T follicular helper cell (primary cell): ENCODE measurements at places on chromosomes 6 and 20.

GRCh38 chr6:28711788-28712341 lies 186.2 kb downstream of the GPX5 start:
- no peak for DNase-seq

DNA sequence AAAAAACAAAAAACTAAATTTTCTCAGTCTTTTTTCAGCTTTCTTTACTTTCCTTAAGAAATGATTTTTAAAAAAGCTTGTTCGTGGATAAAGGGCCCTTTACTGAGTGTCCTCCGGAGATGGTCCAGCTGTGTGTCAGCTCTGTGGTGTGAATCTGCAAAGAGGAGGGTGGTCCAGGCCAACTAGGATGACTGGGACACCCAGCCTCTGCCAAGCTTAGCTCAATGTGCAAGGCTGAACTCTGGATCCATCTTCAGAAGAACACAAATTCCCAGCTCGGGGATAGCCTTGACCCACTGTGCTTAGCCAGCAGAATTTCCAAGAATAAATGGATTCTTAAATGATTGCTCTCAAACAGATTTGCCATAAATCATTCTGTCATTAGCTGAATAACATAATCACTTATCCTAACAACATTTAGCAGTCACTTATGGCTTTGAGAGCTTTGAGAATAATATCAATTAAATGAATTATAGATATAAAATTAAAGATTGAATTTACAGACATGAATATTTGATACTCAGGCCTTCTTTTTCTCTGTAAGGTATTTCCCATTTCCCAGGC lies 14.2 kb upstream of the CALHM5 start:
- DNase-seq = no peak

DNA sequence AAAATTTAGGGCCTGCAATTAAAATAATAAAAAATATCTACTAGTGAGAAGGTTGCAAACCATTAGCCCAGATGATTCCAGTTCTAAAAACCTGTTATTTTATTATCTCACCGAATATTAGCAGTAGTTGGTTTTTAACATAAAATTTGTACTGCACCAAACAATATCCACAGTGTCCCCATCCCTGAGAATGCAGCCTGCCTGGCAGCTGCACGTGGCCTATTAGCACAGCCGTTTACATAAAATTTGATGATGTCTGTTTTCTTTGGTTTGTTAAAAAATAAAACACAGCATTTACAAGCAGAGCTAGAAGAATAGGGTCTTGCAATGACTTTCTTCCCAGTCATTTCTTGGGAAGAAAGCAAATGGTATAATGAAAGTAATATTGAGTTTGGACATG lies 58.2 kb downstream of the FUT9 start:
- no peak for DNase-seq

DNA sequence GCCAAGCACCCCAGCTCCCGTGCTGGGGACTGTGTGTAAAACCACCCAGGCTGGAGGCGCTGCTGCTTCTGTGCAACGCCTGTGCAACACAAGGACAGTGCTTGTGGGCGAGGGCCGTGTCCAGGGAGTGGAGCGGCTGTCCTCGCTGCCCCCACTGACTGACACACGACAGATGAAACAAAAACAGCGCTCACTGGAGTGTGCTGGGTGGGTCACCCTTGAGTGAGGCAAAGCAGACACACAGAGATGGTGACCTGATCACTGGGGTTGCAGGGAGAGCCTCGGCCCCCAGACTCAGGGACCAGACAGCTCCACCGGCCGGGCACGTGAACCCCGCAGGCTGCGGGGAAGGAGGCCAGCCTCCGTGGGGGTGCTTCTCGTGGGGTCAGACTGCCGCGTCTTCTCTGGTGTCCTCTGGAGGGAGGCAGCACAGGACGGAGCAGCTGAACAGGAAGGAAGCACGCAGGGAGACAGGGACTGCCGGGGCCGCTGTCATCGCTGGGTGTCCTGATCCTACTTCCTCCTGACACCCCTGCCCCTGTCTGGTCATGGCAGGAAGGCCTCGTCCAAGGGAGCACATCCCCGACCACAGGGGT lies 75.9 kb upstream of the CST7 start:
- DNase-seq = no peak

DNA sequence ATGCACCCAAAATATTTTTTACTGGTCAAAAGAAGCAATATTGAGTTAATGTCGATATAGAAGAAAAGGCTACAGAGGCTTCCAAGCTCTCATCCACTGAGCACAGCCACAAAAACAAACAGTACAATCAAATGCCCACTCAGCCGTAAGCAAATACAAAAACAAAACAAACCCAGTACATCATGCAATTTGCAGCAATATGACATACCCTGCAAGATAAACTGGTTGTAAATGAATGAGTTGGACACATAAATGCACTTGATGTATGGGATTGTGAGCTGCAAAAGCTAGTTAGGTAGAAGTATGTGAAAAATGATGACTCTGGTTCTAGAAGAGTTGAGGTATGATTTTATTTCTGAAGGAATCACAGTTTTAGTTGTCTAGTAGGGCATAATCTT lies 83.9 kb downstream of the SESN1 start:
- no peak for DNase-seq

DNA sequence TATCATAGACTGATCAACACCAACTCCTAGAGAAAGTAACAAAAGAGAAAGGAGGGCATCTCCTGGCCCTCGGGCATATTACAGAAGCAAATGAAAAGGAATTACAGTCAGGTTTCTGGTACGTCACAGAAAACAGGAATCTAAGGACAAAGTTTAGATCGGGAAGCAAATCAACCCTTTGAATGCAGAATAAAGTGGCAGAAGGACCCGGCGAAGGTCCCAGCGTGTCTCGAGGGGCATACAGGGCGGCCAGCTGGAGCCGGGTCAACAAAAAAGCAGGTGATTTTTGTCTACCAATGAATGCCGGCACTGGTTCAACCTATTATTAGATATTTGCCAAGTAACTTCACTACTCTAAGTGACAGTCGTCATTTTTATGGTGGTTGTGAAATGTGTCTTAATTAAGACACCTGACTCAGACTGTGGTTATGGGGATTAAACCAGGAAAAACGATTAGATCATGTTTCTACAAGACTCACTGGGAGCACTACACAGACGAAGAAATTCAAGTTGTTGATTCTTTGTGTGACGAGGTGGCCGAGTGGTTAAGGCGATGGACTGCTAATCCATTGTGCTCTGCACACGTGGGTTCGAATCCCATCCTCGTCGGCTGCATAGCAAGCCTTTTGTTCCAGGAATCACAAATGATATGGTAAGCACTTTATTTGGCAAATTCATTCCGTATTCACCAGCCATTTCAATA lies 12.4 kb upstream of the ZSCAN9 start:
- no peak for DNase-seq

- no peak for DNase-seq
Observed at GRCh38 chr20:17622851-17623508, 53.1 kb downstream of the DSTN start.

DNA sequence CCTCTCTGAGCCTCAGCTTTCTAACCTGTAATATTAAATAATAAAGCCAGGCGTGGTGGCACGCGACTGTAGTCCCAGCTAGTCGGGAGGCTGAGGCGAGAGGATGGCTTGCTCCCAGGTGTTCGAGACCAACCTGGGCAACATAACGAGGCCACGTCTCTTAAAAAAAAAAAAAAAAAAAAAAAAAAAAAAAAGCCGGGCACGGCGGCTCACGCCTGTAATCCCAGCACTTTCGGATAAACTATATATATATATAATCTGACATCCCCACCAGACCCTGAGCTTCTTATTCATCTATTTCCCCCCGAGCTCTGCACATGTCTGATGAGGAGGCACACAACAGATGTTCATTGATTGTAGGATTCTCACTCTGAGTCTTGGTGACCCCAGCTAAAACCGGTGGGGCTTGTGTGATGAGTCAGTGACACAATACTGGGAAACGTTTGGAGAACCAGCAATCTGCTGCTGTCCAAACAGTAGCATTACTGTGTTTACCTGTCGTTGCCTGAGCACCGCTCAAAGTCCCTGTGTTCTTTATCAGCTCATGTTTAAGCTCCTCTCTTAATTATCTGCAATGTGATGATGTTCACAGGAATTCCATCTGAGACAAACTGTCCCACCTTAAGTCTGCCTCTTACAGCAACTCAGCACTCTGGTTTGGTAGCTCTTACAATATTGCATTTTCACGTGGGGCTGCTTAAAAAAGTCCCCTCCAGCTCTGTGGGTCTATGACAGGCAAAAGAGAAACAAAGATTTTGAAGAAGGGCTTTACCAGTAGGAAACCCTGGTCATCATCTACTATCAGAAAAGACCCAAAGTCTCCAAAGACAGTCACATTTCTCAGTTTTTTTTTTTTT lies 1.0 kb upstream of the SPATA2 start:
- no peak for DNase-seq

DNA sequence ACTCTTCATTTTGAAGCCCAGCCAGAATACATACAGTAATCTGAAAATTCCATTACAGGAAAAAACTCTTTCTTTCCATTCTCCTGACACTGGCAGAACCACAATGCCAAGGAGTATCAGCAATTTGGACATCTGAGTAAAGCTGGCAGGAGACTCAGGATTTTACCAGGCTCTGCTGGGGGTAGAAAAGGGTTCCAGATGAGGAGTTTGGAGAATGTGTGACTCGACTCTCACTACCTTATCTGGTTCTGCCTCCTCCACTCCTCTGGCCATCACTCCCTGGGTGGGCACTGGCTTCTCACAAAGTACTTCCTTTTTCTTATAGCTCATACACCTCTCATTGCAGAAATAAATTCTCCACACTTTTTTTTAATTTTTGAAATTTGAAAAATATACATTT lies 10.6 kb upstream of the WFDC8 start:
- DNase-seq = no peak

DNA sequence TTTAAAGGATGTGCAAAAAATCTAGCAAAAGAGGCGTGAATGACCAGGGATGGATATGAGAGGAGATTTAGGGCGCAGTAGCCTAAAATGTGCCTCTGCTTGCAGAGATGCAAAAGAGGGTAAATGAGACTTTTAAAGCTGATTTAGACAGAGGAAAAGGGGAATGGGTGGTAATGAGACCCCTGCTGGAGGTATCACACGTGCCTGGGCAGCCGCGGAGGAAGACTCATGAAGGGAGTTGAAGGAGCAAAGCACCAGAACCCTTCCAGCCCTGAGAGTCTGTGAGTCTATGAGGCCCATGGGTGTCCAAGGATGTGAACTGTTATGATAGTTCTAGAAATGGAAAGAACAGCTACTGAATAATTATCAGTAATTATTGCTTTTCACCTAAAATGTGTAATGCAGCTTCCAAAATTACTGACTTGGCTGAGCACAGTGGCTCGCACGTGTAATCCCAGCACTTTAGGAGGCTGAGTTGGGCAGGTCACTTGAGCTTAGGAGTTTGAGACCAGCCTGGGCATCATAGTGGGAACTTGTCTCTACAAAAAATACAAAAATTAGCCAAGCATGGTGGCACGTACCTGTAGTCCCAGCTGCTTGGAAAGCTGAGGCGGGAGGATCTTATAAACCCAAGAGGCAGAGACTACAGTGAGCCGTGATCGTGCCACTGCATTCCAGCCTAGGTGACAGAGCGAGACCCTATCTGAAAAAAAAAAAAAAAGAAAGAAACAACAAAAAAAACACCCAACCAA lies 38.2 kb upstream of the TIAM2 start:
- no peak for DNase-seq

DNA sequence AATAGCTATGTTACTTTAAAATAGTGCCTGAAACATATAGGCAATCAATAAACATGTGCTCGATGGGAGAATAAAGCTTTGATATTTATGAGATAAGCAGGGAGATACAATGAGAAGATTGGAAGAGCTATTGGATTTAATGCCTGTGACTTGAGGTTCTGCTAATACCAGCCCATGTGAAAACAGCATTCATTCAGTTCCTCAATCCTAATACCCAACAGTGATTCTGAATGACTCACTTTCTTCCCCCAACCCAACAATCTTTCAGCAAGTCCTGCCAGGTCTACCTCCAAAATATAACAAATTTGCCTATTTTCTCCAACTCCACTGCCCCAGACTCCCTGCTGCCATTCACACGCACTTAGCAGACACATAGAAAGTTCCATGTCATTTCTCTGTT lies 26.6 kb upstream of the KLHL31 start:
- DNase-seq = no peak

- no peak for DNase-seq
Observed at GRCh38 chr6:6503191-6503590, 85.3 kb upstream of the LY86 start.
